ENCODE measurements at places on chromosomes 2 and 18.

- peak; percentile 51 for DNase-seq
Observed at GRCh38 chr18:3538456-3538855, 88.5 kb downstream of the TGIF1 start.

- DNase-seq: peak; percentile 81
Observed at GRCh38 chr2:172106108-172106961, 3.6 kb upstream of the DLX2 start.

- DNase-seq: no peak
Observed at GRCh38 chr18:54316071-54316820, 41.4 kb downstream of the STARD6 start.

DNA sequence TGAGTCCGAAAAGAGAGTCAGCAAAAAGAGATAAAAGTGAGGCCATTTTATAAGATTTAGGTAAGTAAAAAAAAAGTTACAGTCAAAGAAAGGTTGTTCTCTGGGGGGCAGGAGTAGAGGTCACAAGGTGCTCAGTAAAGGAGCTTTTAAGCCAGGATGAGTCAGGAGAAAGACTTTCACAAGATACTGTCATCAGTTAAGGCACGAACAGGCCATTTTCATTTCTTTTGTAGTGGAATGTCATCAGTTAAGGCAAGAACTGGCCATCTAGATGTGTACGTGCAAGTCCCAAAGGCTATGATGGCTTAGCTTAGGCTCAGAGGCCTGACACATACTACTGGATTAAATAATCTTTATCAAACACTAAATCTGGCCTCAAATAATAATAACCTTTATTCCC, 1207.3 kb upstream of the FAM98A start:
- DNase-seq: no peak

DNA sequence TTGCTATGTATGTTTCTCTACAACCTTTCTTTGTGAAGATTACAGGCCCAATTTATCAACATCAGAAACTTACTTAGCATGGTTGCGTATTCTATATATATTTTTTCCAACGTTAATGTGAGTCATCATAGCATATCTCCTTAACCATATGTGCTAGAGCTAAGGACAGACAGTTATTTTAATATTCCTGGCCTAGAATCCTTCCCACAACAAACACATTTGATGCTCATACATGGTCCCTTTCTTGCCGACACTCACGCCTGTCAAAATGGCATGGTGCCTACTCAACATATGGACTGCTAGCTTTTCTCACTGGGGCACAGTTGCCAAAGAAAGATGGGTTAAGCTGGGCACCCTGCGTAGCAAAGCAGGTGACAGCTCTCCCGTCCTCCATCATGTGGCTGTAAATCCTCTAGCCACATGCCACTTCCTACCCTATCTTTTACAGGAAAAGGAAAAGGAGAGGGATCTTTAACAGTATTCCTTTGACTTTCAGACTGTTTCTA, 75.2 kb upstream of the GALNT5 start:
- DNase-seq: no peak

- no peak for DNase-seq
Observed at GRCh38 chr2:111930409-111930808, 32.0 kb downstream of the MERTK start.

- DNase-seq: no peak
Observed at GRCh38 chr2:201952187-201952586, 81.5 kb upstream of the FZD7 start.

- peak; percentile 67 for DNase-seq
Observed at GRCh38 chr18:77127769-77128671, 4.6 kb downstream of the MBP start.

- DNase-seq: no peak
Observed at GRCh38 chr2:224769489-224769888, 53.3 kb upstream of the CCDC195 start.

DNA sequence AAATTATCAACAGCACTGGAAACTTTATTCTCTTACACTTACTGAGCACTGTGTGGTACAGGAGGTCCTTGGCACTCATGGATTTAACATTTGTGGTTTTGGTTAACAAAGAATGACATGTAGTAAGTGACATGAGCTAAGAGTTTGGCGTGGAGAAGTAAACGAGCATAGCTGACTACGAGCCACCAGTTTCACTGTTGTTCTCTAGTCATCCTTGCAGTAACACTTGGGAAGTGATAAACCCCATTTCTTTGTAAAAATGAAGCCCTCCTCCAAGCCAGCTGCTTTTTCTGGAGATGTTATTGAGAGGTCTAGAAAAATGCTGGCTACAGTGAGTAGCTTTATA, 32.7 kb downstream of the QPCT start:
- DNase-seq: peak; percentile 23

GRCh38 chr2:203359450-203359849, 31.3 kb downstream of the ABI2 start:
- DNase-seq: no peak

GRCh38 chr2:111106706-111107105, 14.0 kb upstream of the BCL2L11 start:
- DNase-seq: no peak

- no peak for DNase-seq
Observed at GRCh38 chr2:159298967-159299366, 12.5 kb upstream of the WDSUB1 start.

DNA sequence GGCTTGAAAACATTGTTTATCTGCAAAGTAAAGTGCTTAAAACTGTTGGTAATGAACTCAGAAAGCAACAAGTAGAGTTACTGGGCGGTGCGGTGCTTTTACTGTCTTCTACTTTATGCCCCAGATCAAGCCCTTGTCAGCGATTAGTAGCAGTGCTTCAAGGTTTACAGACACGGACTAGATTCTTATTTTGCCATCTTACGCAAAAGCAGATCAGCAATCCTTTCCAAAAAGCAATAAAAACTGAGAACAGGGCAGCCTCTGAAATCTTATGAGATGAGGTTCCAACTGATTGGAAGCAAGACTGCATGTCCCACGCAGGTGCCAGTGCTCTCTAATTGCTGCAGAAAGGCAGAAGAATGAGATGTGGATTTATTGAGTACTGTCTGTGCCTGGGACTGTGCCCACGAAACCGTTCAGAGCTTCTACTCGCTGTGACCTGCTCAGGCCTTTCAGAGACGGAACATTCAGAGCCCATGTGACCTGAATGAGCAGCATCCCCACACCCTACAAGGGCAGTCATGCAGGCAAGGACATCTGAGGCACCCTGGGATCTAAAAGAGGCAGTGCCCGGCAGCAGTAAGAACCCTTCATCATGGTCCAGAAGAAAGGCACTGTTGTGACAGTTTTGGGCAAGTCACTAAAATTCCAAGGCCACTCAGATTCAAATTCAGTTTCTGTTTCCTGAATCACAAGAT, 15.7 kb downstream of the COL4A3 start:
- DNase-seq: no peak

- DNase-seq: no peak
Observed at GRCh38 chr2:88481691-88482336, 29.3 kb upstream of the FOXI3 start.

DNA sequence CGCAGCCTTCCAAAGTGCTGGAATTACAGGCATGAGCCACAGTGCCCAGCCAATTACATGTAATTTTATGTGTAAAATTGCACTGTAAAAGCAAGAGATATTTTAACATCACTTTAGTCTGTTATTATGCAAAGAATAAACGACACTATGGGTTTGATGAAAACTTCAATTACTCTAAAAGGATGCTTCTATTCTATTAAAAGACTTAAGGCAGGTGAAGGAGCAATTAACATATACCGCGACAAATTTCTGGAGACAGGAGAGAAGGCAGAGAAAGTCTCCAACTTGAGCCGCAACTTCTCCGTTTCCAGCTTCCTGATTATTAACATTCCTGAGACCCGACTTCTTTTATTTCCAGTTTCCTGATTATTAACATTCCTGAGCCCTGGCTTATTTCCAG, 53.7 kb downstream of the FAM210A start:
- no peak for DNase-seq

DNA sequence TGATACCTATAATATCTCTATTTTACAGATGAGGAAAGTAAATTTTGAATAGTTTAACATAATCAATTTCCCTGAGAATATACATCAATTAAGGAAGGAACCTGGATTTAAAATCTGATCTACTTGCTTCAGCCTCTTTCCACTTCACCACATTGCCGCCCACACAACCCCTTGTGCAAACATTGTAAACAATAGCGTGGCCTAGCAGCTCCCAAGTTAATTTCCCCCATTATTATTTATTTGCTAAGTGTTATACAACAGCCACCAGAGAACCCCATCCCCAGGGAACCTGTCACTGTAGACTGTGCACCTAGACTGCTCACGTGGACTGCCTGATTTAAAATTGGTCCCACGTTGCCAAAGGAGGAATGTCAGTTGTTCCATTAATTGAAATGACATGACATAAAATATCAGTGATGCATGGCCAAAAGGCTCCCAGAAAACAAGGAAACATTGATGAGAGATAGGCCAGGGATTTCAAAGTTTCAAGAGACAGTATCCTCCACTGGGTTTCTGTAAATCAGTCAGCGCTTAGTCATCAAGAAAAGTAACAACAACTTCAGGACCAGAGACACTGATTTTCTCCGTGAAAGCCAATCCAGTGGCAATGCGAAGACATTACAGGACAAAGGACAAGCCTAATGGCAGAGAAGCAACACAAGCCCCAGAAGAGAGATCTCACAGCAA, 41.3 kb downstream of the SCG2 start:
- no peak for DNase-seq

GRCh38 chr2:143347901-143348414, 218.7 kb downstream of the ARHGAP15 start:
- DNase-seq: no peak

- peak; percentile 76 for DNase-seq
Observed at GRCh38 chr2:190746971-190747761, 98.3 kb downstream of the NAB1 start.

DNA sequence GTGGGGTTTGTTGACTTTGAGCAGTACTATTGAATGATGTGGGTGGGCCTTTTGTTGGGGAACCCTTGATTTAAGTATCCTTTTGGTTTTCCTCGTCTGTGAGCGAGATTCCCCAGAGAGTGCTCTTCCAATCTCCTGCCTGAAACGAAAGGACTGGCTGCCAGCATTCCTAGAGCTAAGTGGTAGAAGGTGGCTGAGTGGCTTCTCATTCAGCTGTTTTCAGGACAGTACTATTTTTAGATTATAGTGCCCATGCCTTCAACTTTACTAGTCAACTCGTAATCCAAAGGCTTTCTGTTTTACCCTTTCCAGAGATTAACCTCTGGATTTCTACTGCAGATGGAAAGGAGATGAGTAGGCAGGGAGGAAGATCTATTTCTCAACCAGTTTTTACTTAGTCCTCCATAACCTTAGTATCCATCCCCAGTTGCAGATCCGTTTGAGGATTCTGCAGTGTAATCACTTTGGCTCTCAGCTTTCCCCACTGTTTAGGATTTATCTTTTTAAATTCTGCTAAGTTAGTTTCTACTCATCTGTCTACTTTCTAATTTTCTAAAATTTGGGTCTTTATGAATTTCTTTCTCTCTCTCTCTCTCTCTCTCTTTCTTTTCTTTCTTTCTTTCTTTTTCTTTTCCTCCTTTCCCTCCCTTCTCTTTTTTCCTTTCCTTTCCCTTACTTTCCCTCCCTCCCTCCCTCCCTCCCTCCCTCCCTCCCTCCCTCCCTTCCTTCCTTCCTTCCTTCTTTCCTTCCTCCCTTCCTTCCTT, 9.2 kb downstream of the SLC4A1AP start:
- DNase-seq: no peak

DNA sequence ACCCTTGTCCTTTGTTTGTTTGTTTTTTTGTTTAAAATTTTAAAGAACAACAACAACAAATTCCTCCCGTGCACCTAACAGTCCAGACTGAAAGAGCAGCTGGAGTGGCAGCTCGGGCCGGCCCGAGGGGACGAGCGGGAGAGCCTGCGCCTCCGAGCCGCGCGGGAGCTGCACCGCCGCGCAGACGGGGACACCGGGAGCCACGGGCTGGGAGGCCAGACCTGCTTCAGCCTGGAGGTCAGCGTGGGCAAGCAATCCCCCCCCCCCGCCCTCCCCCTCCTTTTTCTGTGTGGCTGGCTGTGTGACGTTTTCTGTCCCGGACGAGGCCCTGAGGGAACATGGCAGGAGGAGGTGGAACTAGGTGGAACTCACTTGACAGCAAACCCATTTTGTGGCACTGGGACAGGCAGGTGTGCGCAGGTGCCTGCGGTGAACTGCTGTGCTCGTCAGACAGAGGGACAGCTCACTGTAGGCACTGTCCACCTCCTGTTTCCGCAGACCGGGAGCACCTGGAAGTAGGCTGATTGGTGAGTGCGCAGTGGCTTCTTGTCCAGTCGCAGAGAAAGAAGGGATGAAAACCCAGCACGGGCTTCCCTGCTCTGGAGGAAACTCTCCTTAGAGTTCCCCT, 80.6 kb downstream of the MTCL1 start:
- DNase-seq: no peak

- DNase-seq: peak; percentile 16
Observed at GRCh38 chr18:24500217-24500616, 39.8 kb downstream of the HRH4 start.

- no peak for DNase-seq
Observed at GRCh38 chr2:47801118-47801517, 18.2 kb downstream of the MSH6 start.

- DNase-seq: no peak
Observed at GRCh38 chr2:239814861-239815601, 210.1 kb downstream of the NDUFA10 start.

DNA sequence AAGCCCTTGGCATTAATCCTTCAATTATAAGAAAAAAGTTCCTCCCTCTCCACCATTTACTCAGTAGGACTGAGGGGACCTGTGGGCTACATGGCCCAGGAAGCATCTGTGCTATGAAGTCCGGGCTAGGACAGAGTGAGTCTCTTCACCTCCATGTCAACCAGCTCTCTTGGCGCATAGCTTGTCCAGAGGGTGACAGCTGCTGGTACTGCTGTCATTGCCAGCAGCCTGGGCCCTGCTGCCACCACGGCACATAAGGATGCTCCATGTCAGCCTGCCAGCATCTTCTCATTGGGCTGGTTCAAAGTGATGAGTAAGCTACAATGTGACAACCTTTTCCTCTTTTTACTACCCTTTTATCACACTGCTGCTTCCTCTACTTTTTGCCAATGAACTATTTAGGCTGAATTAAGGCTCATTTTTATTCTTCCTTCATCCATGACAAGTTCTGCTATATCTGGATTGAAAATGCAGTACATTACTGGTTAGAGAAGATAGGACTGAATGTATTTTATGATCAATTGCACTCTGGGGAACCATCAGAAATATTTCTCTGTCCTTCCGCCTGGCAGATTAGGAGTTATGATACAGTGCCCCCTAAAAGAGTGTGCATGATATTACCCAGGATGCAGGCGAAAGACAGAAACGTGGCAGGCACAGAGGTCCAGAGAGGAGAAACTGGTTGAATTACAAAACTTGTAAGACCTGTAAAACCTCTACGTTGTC, 258.9 kb upstream of the TNP1 start:
- no peak for DNase-seq
